ENCODE measurements at places on chromosomes 1 and 21. TPM values are rescaled to one million over a fixed set of nuclear protein-coding genes. Genes with fewer than 3 reads are reported as not detected.

Gene PTGFRN
- 5.8 TPM for total RNA-seq

Gene LCE1E
- not detected for total RNA-seq

Gene NBPF4
- total RNA-seq = not detected

Gene LIPI
- total RNA-seq = not detected

Gene NECTIN4
- total RNA-seq = under 0.01 TPM

Gene S100A10
- total RNA-seq = 157 TPM

Gene CSMD2
- total RNA-seq = under 0.01 TPM

Gene MMP23B
- 19.3 TPM for total RNA-seq

Gene HRNR
- total RNA-seq = not detected

Gene FBLIM1
- 80.5 TPM for total RNA-seq

Gene AMY1B
- total RNA-seq = not detected

Gene NLRP3
- 0.18 TPM for total RNA-seq

Gene OR6K3
- not detected for total RNA-seq

Gene RGS18
- not detected for total RNA-seq

Gene KLHDC9
- 4.0 TPM for total RNA-seq

Gene HSF2BP
- 4.3 TPM for total RNA-seq

Gene ARF1
- 664 TPM for total RNA-seq

Gene SV2A
- 23.4 TPM for total RNA-seq

Gene CACHD1
- 2.1 TPM for total RNA-seq

Gene CD84
- not detected for total RNA-seq

Gene ACOT7
- 53.9 TPM for total RNA-seq

Gene SMIM1
- total RNA-seq = 1.7 TPM

Gene SPRR2E
- total RNA-seq = not detected

Gene KMO
- total RNA-seq = not detected

Gene AMY2A
- not detected for total RNA-seq

Gene RGS2
- total RNA-seq = 15.1 TPM

Gene CRYBG2
- not detected for total RNA-seq

Gene GNAT2
- 0.89 TPM for total RNA-seq

Gene ILDR2
- total RNA-seq = not detected

Gene S100A13
- total RNA-seq = 262 TPM

Gene SLC1A7
- not detected for total RNA-seq

Gene GFI1
- 0.18 TPM for total RNA-seq

Gene TAS1R1
- total RNA-seq = not detected

Gene TBX15
- total RNA-seq = not detected

Gene RBBP5
- 12.2 TPM for total RNA-seq

Gene APOBEC4
- total RNA-seq = not detected

Gene SNX7
- total RNA-seq = 31.4 TPM

Gene ANKRD34A
- total RNA-seq = 1.1 TPM

Gene ZNF683
- total RNA-seq = not detected

Gene PGD
- 282 TPM for total RNA-seq

Gene EDARADD
- total RNA-seq = 1.7 TPM

Gene MAP3K21
- 0.35 TPM for total RNA-seq

Gene FAM72C
- total RNA-seq = 2.5 TPM

Gene ERG
- total RNA-seq = not detected

Gene PBX1
- 48.4 TPM for total RNA-seq

Gene DCDC2B
- total RNA-seq = not detected

Measured in myometrial cell (primary cell).